ENCODE measurements at places on chromosomes 7 and 10.

- DNase-seq: no peak
Measured at GRCh38 chr10:89625041-89625765, 19.8 kb downstream of the PANK1 start.

GRCh38 chr10:123326674-123327073 lies 172.5 kb downstream of the BUB3 start:
- no peak for DNase-seq

DNA sequence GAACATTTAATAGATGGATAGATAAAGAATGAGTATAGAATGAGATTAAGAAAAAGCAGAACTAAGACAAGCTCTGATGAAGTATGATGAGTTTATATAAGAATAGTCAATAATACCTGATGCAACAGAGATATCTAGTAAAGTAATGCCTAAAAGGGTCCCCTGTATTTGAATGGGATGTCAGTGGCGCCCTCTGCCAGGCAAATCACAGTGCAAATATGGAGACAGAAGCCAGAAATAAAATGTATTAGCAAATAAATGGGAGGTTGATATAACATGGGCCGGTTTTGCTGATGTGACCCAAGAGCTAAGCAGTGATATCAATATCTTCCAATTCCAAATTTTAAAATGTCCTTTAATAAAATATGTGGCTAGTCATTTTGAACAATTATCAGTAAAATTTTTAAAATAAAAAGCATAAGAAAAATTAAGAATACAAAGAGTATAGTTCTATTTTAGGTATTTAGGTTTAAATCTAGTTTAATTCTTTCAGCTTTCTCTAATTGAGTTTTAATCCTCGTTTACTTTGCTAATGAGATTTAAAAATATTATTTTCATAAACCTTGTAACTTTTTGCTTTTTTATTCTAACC lies 62.6 kb downstream of the ADK start:
- DNase-seq: peak; percentile 45

DNA sequence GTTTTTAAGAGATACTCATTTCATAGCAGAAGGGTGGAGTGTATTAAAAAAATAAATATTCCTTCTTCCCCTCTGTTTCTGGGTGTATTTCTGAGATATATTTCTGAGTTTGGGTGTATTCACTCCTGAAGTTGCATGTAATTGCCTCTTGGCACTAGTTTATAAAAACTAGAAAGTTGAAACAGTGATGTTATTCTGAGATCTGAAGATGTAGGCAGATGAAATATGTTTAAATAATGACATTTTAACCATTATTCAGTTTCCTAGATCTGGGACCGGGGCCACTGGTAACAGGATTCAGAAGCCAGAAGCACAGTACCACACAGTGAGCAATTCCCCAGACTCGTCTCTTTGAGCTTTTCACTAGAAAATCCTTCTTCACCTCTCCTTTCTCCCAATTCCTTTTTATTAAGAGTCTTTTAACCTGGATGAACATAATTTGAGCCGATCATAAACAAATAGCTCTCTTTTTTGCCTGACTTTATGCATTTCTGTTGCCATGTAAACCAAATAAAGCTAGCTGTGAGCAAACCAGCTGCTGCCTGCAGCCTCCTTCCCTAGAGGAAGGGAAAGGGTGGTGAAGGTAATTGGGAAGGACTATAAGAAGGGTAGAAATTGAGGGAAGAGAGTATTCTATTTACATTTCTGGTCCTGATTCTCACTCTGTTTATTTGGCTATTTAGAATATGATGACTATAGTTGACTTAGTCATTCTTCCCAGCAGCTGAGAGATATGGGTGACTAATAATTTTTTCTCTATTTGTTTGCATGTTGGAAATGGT lies 101.8 kb upstream of the STRIP2 start:
- no peak for DNase-seq

DNA sequence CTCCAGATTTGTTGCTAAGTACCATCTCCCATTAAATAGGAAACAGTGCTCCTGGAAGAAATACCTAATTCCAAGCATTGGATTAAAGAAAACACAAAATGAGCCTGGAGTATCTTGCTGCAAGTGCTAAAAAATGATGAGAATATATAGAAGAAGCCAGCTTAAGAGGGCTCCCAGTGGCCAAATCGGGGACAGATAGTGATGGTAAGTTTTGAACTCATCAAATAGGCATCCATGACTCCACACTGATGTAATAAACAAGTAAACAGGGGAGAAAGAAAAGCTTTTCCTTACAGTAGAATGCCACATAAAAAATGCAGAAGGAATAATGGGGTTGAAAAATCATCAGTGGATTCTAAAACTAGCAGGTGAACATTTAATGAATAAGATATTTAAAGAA lies 72.4 kb downstream of the CTTNBP2 start:
- no peak for DNase-seq

DNA sequence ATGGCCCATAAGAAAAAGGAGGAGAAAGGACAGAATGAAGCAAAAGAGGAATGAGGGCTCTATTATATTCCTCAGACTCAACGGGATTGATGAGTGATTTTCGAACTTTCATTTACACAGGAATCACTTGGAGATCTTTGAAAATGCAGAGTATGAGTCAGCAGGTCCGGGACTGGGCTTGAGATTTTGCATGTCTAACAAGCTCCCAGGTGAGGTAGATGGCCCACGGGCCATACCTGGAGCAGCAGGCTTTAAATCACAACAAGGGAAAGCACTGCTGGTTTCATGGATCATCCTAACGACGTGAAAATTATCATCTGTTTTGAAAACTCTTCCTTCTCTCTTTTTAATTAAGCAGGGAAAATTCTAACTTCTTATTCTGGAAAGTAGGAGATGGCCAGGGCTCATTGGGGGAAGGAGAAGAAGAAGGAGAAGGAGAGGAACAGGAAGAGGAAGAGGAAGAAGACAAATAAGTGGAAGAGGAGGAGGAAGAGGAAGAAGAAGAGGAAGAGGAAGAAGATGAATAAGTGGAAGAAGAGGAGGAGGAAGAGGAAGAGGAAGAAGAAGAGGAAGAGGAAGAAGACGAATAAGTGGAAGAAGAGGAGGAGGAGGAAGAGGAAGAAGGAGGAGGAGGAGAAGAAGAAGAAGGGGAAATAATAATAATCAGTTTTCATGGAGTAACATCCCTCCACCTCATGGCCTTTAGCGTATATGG lies 3.8 kb upstream of the SDK1 start:
- no peak for DNase-seq

- DNase-seq: peak; percentile 46
Measured at GRCh38 chr7:129401228-129401966, 32.8 kb upstream of the STRIP2 start.

DNA sequence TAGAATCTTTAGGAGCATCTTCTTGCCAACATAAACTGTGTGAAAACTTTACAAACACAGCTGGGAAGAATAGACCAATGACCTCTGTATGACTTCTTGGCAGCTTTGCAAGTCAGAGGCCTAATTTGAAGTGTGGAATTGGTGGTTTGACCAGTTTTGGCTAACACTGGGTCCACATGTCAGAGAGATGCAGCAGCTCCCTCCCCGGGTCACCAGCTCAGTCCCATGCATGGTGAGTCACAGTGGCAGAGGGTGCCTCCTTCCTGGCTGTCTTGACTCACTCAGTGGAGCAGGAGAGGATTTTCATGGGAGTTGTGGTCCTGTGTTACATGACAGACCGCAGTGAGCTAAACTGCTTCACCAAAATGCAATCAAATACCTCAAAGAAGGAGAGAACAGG lies 8.2 kb upstream of the STARD3NL start:
- peak; percentile 67 for DNase-seq

DNA sequence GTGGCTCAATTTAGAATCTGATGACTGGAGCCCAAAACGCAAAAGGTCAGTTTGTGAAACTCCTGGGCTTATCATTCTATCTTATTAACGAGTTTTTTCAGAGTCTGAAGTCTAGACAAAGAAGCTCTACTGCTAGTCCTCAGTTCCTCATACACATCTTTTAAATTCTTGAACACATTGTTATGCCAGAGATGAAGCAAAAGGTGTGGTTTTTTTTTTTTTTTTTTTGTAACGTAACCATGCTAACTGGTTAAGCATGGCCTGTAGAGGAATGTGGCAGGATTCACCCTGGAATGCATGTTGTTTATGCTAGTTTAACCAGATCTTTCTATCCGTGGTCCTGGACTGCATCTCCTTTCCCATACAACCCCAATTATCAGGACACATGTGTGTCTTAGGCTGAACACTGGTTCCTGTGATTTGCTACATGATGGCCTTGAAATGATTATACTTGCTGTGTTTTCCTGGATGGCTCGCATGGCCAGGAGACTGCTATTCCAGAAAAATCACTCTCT lies 79.3 kb upstream of the MDFIC start:
- no peak for DNase-seq

- no peak for DNase-seq
Measured at GRCh38 chr7:64639267-64640001, 26.5 kb upstream of the ZNF107 start.

- no peak for DNase-seq
Measured at GRCh38 chr10:33674986-33675599, 340.6 kb upstream of the NRP1 start.

DNA sequence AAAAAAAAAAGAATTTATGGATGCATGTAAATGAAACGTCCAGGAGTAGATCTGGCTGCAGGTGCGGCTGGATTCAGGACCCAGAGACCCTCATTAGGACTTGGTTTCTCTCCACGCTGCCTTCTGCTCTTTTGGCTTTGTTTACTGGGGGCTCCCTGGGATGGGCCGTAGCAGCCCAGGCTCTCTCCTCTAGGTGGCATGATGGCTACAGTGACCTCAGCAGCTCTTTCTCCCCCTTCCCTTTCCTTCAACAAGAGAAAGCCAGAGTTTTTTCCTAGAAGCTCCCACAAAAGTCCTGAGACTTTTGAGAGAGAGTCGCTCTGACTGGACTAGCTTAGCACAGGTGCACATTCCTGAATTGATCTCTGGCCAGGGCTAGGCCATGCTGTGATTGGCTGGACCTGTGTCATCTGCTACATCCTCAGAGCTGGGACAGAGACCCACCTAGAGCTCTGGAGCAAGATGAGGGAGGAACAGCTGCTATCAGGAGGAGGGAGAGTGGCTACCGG lies 67.8 kb upstream of the PDCD4 start:
- peak; percentile 25 for DNase-seq

DNA sequence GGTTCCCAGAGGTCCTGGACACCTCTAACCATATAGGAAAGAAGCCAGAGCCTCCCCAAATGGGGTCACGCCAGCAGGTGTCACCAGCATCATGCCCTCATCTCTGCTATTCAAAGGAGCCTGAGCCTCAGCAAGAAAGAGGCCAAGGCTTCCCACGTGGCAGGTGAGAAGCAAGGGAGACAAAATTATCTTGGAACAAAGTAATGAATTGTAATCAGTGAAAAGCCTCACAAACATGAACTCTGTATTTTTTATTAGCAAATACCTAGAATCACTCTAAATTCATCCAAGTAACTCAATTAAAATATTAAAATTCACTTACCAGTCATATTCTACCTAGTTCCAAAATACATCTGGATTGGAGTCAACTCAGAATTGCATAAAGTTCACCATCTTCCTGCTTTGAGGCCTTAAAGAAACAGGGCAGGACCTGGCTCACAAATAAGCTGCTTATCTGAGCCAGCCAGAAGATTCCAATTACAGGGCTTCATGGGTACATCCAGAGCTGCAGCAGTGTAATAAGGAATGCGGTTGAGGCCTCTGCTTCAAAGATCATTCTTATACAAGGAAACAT lies 68.7 kb downstream of the SGMS1 start:
- no peak for DNase-seq

DNA sequence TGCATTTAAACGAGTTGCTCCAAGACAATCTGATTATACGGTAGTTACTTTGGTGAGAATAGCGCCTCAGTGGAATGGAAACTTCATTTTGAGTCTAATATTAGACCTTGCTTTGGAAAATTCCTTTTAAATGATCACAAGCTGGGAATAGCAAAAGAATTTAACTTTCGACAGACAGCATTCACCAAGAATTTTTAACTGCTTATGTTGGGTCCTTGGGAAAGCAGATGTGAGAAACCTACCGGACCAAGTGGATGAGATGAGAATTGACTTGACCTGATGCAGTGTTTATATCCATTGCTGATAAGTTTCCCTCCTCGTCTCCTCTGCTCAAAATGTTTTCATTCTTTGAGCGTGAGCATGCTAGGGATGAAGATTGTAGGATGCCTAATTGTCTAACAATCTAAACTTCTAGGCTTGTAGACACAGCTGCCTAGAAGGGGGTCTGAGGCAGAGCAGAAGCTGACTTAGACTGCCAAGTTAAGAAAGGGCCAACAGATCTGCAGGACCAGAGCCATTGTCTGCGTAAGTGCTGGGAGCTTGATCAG lies 126.9 kb downstream of the CNNM2 start:
- DNase-seq: no peak

DNA sequence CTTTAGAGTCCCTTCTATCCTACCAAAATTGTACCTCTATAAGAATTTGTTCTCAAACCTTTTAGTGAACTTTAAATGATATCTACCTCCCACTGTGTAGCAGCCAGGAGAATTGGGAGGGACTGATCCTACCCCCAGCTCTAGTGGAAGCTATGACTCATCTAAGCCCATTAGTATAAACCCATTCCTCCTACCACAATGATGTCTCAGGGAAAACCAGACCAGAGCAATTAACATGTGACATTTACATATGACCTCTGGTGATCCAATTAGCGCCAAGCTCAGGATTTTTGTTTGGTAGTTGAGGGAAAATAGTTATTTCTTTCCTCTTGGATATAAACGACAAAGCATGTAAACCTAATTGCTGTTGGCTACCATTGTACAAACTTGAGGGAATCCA lies 33.1 kb upstream of the R3HCC1L start:
- no peak for DNase-seq

- no peak for DNase-seq
Measured at GRCh38 chr7:50954716-50955115, 172.0 kb upstream of the GRB10 start.

- DNase-seq: no peak
Measured at GRCh38 chr10:68997211-68997610, 8.6 kb downstream of the KIFBP start.

DNA sequence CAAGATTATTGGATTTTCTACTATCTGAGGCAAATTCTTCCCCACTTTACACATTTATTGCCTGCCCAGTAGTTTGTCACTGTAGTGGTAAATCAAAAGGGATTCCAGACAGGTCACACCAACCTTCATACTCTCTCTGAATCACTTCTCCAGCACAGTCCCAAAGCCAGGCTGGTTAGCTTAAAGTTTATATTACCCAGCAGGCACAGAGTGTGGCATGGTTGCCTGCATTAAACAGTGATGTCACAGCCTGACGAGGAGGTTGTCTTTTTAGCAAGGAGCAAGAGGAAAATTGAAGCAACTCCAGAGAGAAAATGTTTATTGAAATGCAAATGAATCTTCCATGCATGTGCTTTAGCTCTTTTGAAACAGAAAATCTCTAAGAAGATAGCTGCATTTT lies 375.5 kb upstream of the CELF2 start:
- DNase-seq: no peak

DNA sequence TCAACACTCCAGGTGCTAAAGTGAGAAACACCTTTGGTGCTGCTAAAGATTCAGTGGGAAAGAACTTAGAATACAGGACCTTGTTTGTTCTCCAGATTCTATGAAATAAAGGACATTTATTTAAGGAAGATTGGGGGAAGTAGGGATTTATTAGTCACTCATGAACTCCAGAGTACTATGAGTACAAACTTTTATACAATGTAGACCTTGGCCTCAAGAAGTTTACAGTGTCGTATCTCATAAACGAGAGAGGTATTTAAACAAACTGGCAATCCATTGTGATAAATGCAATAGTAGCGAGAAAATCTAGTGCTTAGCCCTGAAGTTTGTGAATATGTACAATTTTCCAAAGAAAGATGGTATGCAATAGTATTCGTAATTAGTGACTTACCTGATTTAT lies 59.1 kb downstream of the TES start:
- DNase-seq: no peak

GRCh38 chr10:87685832-87686574 lies 26.3 kb downstream of the PAPSS2 start:
- no peak for DNase-seq

All from HL-60 (cell line).